Activated naive CD8-positive, alpha-beta T cell treated with anti-CD3 and anti-CD28 coated beads, Interleukin-2, amount 10 ng/mL, durations not matched to agents 7 days and 5 days (primary cell): ENCODE measurements at places on chromosomes 16 and 17. TPM values are rescaled to one million over a fixed set of nuclear protein-coding genes. Genes with fewer than 3 reads are reported as not detected.

Gene SEZ6
- not detected for total RNA-seq

DNA sequence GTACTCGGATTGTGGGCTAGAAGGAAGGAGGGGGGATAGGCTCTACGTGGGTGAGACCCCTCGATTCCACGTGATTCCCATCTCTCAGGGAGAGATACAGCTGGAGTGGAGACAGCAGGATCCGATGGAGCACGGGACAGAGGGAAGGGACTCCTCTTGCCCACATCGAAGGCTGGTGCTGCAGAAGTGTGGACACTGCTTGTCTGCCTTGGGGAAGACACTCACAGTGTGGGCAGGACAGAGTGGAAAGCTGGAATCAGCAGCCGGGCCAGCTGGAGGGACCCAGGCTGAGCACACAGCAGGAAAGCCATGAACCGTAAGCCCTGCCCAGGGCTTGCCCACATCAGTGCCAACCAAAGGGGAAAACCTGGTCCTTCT is 42.1 kb upstream of the RPH3AL start:
- no peak overlapping the region for H3K27ac ChIP-seq
- no peak overlapping the region for H3K4me3 ChIP-seq
- H3K36me3 ChIP-seq = no peaks in the 10 kb centered on the region
- DNase-seq = no peak

DNA sequence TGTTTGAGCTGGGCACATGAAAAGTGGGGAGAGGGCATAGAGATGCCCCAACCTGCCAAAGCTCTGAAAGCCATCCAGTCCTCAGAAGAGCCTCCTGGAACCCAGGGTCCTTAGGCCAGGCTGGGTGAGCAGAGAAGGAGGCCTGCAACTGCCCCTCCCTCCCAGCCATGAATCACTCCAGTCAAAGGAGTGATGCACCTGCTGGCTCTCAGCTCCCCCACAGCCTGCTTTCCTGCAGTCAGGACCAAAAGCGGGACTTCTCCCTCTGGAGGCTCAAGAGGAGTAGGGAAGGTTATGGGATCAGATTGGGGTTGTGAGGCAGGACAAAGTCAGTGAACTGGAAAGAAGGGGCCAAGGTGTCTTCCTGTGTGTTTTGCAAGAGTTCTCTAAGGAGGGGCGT is 145.6 kb downstream of the TMEM132E start:
- H3K27me3 ChIP-seq = peaks cover 11% of the 10 kb centered on the region
- no peak overlapping the region for H3K27ac ChIP-seq
- H3K4me1 ChIP-seq = no peaks in the 10 kb centered on the region
- H3K36me3 ChIP-seq = no peaks in the 10 kb centered on the region

DNA sequence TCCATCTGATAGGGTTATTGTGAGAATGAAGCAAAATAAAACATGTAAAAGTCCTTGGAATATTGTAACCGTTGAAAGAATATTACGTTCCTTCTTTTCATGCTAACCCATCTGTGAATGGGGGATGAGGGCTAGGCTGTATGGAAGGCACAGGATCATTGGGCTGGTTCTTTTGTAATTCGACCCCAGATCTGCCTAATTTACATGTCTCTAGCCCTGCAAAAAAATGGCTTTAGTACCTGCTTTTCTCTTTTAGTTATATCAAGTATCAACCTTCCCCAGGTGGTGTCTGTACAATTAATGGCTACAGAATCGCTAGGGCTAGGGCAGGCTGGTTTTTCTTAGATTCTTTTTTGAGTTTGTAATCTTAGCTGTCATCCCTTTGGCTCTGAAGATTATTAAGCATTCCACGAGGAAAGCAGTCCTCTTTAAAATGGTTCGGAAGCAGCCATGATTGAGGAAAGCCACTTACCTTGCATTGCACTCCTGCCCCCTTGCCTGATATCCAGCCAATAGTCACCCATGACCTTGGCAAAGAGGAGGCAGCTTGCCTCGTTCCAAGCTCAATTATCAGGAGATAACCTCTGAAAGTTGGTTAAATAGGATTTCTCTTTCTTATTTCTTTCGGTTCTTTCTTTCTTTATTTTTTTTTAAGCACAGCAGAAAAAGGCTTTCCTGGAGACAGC is 153.9 kb upstream of the ZKSCAN2 start:
- H3K36me3 ChIP-seq = no peaks in the 10 kb centered on the region
- no peaks in the 10 kb centered on the region for H3K27me3 ChIP-seq
- H3K4me3 ChIP-seq = no peak overlapping the region
- H3K27ac ChIP-seq = no peak overlapping the region
- no peak for DNase-seq

DNA sequence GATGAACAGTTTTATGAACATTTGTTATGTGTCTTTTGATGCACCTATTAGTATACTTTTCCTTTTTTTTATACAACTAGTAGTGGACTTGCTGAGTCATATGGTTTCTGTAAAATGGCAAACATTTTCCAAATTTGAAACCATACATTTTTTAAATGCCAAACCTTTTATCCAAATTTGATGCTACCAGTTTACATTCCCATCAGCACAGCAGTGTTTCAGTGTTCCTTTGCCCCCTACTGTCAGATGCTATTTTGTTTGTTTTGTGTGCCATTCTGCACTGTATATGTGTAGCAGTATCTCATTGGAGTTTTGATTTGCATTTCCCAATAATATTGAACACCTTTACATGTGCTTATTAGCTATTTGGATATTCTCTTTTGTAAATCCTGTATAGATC is 219.4 kb downstream of the TANC2 start:
- peaks cover 2% of the 10 kb centered on the region for H3K4me1 ChIP-seq
- no peaks in the 10 kb centered on the region for H3K27me3 ChIP-seq
- H3K36me3 ChIP-seq = no peaks in the 10 kb centered on the region
- no peak overlapping the region for H3K27ac ChIP-seq

DNA sequence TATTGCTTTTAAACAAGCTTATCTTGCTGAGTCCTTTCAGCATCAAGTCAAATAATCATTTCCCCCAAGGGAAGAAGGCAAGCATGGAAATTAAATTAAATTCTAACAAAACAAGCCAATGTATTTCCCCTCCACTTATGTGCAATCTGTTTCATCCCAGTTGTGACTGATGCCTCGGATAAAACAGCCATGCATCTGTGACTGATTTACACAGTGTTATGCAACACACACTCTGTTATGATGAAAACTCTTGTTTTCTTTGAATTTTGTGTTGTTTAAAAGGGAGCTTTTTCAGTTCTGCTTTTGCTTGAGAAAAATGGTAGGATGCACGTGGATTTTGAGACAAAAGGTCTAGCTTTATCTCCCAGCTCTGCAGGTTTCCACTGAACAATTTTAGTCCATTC is 32.6 kb downstream of the TMEM100 start:
- H3K4me3 ChIP-seq = no peak overlapping the region
- no peak for DNase-seq
- peaks cover 8% of the 10 kb centered on the region for H3K27me3 ChIP-seq
- no peaks in the 10 kb centered on the region for H3K4me1 ChIP-seq

Gene TBC1D3B
- 9.9 TPM for total RNA-seq

Gene STUB1
- 93.3 TPM for total RNA-seq

DNA sequence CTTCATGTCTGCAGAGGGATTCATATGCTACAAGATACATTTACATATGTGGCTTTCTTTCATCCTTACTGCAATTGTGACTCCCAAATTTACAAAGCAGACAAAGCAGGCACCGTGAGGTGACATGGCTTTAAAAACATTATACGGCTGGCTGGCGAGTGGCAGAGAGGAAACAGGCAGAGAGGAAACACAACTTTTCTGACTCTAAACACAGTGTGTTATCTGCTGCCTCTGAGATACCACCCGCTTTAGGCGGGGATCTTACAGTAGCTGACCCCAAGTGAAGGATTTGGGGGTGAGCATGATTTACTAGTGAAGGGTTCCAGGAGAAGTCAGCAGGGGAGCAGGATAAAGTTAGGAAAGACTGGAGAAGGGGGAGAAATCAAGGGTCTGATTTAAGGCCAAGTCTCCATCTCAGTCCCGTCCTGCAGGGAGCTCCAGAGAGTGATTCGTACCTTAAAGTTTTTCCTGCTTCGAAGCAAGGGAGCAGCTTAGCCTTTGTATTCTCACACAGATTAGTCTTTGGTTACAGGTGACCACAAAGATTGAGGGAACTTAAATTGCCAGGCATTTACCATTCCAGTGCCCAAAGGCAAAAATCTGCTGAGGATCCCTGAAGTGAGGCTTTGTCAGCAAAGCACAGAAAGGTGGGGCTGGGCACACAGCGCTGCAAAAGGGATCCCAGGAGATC is 355.0 kb downstream of the GRIN2A start:
- no peaks in the 10 kb centered on the region for H3K36me3 ChIP-seq
- no peak overlapping the region for H3K4me3 ChIP-seq
- H3K27me3 ChIP-seq = no peaks in the 10 kb centered on the region
- no peak for DNase-seq
- H3K27ac ChIP-seq = no peak overlapping the region
